ENCODE measurements at places on chromosomes 2 and 18. TPM values are rescaled to one million over a fixed set of nuclear protein-coding genes. Genes with fewer than 3 reads are reported as not detected.

DNA sequence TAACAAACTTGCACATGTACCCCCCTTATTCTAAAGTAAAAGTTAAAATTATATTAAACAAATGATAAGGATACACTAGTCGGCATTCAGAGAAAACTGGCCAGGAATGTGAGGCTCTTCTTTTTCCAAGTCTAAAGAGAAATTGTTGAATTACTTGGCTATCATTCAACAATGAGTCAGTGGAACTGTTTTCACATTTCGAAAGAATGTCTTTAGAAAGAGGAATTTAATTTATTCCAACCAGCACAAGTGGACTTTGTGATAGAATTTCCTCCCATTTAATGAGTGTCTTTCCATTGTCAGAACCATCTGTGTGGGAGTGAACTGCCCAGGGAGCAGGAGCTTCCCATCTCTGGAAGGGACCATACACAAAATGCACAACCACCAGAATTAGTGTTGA lies 792.2 kb downstream of the EPHA4 start:
- peak; percentile 77 for DNase-seq

- DNase-seq, result no peak
These were observed 57.4 kb downstream of the LINC00305 start for GRCh38 chr18:64091526-64091925.

DNA sequence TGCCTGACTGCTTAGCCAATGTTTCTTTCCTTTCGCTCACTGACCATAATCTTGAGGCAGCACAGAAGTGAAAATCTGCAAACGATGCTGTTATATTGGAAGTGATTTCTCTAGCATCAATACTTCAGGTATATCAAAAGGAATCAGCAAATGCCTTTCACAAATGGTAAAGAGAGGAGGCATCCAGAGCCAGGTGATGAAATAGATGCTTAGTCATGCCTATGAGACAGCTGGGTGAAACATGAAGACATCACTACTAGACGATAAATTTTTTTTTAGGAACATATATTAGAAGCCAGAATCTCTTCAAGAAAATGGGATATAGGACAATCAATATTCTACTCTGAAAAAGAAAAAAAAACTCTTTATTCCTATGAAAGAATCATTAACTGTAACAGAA lies 249.2 kb upstream of the SLC39A10 start:
- no peak for DNase-seq

- DNase-seq, result no peak
These were observed 125.4 kb downstream of the SPTBN1 start for GRCh38 chr2:54581326-54582039.

- DNase-seq, result no peak
These were observed 8.3 kb downstream of the MYCN start for GRCh38 chr2:15948704-15948957.

DNA sequence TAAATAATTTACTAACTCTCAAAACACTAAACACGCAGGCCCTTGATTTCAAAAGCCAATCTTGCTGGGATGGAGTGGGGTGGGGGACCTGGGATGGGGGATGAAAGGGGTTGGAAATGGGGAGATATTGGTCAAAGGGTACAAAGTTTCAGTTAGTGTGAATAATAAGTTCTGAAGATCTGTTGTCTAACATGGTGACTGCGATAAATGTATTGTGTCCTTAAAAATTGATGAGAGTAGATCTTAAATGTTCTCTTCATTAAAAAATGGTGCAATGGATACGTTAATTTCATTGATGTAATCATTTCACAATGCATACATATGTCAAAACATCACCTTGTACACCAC lies 505 bp upstream of the ACYP2 start:
- DNase-seq, result no peak

GRCh38 chr2:239548965-239549595 lies 148.3 kb upstream of the HDAC4 start:
- no peak for DNase-seq

GRCh38 chr2:2859164-2859563 lies 518.5 kb downstream of the EIPR1 start:
- no peak for DNase-seq

GRCh38 chr2:179646173-179646769 lies 215.1 kb downstream of the ZNF385B start:
- DNase-seq, result no peak

DNA sequence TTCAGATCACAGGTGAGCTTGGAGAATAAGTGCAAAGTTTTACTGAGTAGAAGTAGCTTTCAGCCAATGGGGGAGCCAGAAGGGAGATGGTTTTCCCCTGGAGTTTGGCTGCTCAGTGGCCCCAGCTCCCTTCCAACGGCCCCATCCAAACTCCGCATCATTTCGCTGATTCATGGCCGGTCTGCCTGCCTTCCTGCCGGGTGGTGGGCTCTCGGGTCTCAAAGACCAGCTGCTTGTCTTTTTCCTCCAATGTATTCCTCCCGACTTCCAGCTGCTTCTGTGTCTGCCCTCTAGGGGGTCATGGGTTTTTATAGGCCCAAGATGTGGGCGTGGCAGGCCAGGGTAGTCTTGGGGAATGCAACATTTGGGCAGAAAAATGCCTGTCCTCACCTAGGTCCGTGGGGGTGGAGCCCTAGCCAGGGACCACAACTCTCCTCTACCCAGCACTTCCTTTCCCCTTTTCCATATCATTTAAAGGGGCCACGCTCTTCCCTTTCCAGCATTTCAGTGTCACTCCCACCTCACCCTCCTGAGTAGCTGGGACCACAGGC lies 73.5 kb downstream of the MEX3C start:
- no peak for DNase-seq

DNA sequence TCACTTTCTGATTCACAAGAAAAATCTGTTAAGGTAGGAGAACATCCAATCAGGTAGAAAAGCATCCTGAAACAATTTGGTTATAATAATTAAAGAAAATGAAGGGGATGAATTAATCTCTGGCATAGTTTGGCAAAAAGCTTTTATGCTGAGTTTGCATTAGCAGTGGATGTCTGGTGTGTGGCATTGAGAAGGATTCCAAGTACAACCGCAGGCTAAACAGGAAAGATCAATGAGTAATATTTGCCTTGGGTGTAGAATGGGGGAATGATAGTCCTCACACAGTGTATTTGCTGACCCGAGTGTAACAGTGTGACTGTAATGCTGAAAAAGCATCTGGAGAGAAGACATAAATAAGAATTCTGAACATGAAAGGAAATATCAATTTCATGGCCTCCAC lies 68.3 kb upstream of the SESTD1 start:
- DNase-seq, result no peak

GRCh38 chr2:113218283-113219091 lies 44.7 kb downstream of the PSD4 start:
- DNase-seq, result peak; percentile 65

DNA sequence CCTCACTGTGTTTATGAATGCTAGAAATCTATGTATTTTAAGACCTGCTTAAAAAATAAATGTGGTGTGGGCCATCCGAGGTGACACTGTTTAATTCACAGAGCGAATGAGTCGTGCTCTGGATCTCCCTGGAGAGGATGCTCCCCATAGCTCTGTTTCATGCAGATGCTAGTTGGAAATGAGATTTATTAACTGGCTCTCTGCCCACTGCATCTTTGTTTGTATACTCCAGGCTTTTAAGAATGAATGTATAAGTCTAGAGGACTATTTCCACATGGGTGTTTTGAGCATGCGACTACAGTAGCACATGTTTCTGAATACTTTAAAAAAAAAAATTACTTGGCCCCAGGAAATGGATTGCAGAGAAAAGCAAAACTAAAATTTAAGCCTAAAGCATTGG lies 3.9 kb downstream of the MAPRE2 start:
- no peak for DNase-seq

GRCh38 chr18:63468575-63468974 lies 8.2 kb upstream of the SERPINB5 start:
- DNase-seq, result no peak

RESP18 gene
- not detected for polyA plus RNA-seq

LDLRAD4 gene
- polyA plus RNA-seq, result 0.07 TPM

LAPTM4A gene
- polyA plus RNA-seq, result 379 TPM

CDH2 gene
- polyA plus RNA-seq, result 180 TPM

ACKR3 gene
- polyA plus RNA-seq, result 6.6 TPM

Measured in BJ (cell line).